Astrocyte (in vitro differentiated cells and primary cell): ENCODE measurements at places on chromosomes 11 and 22. TPM values are rescaled to one million over a fixed set of nuclear protein-coding genes. Genes with fewer than 3 reads are reported as not detected.

- no peak for DNase-seq
These were observed 25.4 kb upstream of the SORL1 start for GRCh38 chr11:121426476-121427399.

Gene FOLR2
- total RNA-seq = not detected in 2 replicates

Gene PRR33
- total RNA-seq = not detected in 2 replicates

DNA sequence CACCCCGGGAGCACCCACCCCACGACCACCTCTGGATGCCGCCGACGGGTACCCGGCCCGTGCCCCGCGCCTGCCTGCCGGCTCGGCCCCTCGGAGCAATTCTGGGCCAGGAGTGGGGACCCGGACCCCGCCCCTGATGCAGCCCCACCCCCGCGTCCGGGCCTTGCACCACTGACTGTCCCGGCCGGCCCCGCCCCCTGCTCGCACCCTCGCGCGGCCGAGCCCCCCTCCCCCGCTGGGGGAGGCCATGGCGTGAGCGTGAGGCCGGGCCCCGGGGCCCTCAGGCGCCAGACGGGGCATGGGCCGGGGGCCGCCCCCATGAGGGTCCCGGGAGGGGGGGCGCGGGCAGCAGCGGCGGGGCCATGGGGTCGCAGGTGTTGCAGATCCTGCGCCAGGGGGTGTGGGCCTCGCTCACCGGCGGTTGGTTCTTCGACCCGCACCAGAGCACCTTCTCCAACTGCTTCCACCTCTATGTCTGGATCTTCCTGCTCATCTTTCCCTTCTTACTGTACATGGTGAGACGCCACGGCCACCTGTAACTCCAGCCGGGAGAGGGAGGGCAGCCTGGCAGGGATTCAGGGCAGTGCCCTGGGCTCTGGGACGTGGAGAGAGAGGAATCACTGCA, 486 bp downstream of the PCNX3 start:
- DNase-seq = no peak

Gene KRTAP5-9
- total RNA-seq = 0.43 TPM in 1 of 2 replicates, not detected in the other

Gene MS4A6E
- not detected in 2 replicates for total RNA-seq

DNA sequence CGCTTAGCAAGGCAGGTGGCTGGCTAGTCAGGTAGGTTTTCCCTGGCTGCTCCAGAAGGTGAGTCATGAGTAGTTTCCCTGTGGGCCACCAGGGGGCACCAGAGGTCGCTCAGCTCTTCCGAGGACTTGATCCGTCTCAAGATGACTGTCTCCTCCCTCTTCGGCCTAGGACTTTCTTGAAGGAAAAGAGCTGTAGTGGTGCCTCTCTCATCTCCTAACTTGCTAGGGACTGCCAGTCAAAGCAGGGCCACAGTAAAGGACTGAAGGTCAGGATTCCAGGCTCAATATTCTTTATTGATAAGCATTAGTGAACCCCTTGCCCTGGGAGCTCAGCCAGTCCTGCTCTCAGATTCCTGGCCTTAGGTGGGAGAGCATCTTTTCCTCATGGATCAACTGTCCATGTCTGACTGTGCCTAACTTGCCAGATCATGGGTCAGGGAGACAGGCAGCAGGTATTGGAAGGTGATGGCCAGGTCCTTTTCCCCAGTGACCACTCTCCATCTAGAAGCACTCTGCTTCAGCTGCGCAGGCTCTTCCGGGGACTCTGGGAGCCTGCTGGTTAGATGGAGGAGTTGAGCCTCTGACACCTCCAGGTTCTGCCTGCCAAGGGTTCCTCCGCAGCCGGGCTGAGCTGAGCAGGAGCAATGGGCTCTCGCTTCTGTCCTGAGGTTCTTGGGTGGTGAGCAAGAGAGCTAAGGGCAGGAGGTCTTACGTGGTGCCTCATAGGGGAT, 1.9 kb downstream of the POLD4 start:
- DNase-seq = peak; percentile 55

DNA sequence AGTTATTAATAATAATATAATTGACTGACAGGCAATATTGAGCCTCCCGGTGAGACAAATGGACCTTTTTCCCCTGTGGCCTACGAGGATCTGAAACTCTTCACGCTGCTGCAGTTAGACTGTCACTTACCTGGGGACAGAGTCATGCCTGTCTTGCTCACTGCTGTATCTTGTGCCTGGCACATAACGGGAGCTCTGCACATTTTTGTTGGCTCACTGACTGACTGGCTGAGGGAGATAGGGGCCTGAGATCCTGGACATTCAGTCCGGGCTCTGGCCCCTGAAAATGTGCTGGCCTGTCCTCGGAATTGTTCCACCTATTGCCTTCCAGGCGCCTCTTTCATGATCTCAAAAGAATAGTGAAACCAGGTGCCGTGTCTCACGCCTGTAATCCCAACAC, 743 bp upstream of the CD3D start:
- DNase-seq = no peak

- DNase-seq = no peak
These were observed 20.1 kb downstream of the CSRP3 start for GRCh38 chr11:19181531-19182261.

DNA sequence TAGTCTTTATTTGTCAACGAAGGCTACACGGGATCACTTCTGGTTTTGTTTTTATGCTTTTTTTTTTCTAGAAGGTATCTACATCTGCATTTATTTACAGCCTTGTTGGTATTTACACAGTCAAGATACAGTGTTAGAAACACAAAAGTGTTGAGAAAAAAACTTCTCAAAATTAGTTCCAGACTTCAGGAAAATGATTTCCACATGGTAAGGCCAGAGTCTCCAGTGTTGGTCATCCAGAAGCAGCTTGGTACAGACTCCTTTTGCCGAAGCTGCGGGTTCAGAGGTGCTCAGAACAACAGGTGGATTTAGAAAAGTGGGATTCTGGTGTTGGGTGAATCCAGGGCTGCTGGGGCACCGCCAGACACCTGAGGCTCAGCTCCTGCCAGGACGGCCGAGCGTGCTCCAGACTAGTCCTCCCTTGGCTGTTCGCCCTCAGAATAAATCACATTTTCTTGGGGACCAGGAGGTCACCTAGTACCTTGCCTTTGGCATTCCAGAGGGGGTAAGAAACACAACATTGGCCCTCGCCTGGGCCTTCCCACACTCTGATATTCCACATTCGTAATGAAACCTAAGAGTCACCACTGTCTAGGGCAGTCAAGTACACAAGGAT, 78.7 kb upstream of the NARS2 start:
- no peak for DNase-seq

Gene MIAT
- 22.8 and 32.1 TPM in 2 replicates for total RNA-seq

Gene BACE1-AS
- total RNA-seq = 6.7 and 6.8 TPM in 2 replicates

DNA sequence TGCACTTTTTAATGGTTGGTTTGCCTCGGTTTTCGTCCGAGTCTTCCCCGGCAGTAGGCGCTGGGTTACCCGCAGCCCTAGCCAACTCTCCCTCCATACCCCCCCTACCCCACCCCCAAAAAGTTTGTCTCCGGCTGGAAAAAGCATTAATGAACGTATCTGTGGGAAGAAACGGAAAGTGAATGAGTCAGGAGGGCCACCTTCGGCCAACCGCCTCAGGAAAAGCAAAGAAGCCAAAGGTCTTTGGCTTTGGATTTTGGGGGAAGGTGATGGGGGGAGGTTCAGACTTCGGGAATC, 508 bp upstream of the FLI1 start:
- DNase-seq = no peak

DNA sequence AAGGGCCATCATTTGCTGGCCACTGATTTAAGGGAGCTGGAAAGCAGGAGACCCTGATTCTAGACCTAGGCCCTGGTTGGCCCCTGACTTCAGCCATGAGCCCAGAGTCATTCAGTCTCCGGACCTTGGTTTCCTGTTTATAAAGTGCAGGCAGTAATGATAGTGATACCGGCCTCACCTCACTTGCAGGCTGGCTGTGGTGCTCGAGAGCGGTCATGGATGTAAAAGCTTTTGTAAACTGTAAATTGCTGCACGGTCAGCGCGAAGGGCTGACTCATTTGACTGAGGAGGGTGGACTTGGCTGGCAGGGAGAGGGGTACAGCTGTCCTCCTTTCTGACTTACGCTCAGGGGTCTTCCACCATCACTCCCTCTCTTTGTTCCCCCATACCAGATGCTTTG, 37.4 kb downstream of the FBLN1 start:
- no peak for DNase-seq

DNA sequence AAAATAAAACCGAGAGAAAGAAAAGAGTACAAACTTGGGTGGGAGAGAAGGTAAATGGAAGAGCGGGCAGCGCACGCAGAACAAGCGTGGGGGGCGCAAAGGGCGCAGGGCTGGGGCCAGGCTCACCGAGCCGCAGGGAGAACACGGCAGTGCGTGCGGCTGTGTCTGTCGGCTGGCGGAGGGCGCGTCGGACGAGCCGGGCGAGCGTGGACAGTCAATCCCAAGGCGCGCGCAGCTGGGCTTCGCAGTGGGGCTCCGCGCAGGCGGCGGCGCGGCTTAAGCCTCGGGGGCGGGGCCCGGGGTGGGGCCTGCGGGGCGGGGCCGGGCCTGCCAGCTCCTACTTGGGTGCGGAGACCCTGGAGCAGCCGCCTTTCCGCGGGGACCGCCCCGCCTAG, at the start of gene UCP2:
UCP2 (minus strand) TSS at position 249 of the 395 bp plus-strand sequence. CDS start 4,465 bp downstream, outside the sequence.
- no peak for DNase-seq

DNA sequence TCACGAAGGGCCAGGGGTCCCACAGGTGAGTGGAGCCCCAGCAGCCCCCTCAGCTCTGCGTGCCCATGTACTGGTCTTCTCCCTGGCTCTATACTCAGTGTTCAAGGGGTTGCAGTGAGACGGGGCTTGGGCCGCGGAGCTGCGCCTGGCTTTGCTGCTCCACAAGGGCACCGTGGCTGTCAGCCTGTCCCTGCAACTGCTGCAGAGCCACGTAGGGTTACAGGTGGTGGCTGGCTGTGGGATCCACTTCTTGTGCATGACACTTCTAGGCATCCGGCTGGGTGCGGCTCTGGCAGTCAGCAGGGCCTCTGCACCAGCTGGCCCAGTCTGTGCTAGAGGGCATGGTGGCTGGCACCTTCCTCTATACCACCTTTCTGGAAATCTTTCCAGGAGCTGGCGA, 14.3 kb downstream of the MTFP1 start:
- DNase-seq = no peak

Gene VPREB1
- not detected in 2 replicates for total RNA-seq

- no peak for DNase-seq
These were observed 48.6 kb downstream of the MRGPRX1 start for GRCh38 chr11:18890615-18891014.

DNA sequence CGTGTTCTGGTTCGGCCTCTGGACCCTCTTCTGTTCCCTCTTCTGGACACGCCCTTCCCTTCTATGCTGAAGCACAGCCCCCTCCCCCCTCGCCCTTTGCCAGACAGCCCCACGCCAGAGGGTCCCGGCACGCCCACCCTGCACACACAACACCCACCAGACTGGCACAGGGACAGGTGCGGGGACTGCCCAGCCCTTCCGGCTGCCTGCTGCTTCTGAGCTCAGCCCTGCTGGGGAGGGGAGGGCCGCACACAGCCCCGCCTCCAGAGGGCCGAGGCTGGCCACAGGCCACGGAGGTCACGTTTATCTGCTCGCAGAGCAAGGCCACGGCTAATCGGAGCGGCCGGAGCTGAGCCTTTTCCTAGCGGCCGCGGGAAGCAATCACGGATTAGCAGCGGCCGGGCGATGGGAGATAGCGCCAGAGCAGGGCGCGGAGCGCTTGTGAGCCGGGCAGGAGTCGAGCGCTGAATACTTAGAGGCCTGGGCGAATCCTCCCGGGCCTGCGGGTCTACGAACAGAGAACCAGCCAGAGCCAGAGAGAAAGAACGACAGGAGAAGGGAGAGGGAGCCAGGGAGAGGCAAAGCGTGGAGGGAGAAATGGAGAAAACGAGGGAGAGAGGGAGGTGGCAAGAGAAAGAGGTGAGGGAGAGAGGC, 21.5 kb downstream of the OTUB1 start:
- DNase-seq = no peak

Gene SLC29A2
- 5.0 and 6.6 TPM in 2 replicates for total RNA-seq

Gene CDC42EP2
- 23.0 and 26.7 TPM in 2 replicates for total RNA-seq

DNA sequence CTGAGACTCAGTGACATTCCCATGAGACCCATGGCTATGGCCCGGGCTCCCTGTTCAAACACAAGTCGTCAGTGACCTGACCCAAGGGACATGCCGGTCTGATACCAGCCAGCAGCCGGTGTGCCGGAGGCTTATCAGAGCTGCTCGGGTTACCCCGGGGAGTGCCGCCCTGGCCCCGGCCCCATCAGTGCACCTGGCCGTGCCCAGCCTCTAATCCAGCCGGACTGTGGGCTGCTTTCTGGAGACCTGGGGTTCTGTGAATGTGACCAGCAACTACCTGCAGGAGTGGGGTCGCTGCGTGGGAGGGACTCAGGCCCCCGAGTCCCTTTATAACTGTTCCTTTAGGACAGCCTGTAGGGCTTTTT, 52.7 kb downstream of the LINC01488 start:
- DNase-seq = no peak

DNA sequence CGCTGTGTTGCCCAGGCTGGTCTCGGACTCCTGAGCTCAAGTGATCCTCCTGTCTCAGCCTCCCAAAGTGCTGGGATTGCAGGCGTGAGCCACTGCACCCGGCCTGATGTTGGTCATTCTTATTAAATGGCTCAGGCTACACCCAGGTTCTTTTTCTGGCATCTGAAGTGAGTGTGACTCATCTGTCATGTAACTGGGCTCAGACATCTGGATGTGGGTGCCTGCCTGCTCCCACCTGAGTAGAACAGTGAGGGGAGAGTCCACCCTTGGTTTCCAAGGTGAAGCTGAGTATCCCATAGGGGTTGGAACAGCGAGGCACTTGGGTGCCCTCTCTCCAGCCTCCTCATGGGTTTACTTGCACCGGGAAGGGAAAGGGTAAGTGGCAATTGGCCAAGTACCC, 36.7 kb upstream of the EIF3D start:
- peak; percentile 8 for DNase-seq
